Breast epithelium (tissue), 4 donors: ENCODE measurements at places on chromosomes 1 and 21.

GRCh38 chr1:222275001-222275728, 272.7 kb downstream of the HHIPL2 start:
- DNase-seq = no peak

DNA sequence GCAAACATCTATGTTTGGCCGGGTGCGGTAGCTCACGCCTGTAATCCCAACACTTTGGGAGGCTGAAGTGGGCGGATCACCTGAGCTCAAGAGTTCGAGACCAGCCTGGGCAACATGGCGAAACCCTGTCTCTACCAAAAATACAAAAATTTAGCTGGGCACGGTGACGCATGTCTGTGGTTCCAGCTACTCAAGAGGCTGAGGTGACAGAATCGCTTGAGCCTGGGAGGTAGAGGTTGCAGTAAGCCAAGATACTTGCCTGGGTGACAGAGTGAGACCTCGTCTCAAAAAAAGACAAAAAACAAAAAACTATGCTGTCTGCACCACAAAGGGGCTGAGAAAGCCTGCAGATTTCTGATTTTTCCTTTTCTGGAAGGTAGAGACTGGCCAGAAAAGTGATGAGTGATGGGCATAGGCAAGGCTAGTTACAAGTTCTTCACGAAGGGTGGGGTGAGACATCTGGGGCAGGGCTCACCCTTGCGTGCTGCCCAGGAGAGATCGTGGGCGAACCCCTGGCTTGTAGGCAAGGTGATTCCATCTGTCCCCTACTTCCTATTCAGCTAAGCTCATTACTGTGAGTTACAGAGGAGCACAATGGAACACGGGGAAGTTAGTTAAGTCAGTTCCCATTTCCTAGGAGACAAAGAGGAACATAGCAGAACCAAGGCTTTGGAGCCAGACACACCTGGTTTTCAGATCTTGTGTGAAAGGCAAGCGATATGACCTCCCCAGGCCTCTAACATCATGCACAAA, 3.2 kb downstream of the SLC2A1 start:
- DNase-seq = no peak

DNA sequence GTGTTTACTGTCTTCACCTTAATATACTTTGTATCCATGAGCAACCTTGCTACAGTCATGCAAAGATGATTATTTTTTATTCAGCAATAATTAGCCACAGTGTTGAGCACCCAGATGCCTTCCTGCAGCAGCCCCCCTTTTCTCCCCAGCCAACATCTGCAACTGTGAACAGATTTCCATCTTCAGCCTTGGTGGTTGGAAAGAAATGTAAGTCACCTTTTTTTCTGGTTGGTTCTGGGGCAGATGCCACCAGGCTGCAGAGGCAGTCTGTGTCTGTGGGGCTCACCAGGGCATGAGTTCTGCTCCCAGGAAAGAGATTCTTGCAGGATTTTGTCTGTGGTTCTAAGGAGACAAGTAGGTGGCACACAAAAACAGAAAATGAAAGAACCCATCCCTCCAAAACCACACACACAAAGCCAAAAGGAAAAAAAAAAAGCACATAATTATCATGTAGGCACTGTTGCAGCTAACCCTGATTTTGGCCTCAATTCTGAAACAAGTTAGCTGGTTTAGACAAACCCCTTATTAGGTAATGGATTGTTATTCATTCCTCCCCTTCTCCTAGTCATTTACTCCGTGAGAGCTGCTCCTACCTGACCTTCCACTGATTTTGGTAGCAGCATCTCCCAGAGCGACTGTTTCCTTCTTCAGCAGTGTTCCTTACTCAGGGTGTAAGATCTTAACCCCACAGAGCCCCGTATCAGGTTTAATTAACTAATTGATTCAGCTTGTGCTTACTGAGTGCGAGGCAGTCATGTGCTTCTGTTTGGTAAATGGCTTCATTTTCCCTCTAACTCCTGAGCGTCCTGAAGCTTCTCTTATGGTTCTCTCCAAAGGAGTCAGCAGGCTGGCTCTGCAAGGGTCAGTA, 36.5 kb downstream of the GALNT2 start:
- DNase-seq = no peak

GRCh38 chr1:192877283-192877886, 68.5 kb downstream of the RGS2 start:
- no peak for DNase-seq

- no peak for DNase-seq
Measured at GRCh38 chr1:150151291-150152181, 1.8 kb downstream of the PLEKHO1 start.

DNA sequence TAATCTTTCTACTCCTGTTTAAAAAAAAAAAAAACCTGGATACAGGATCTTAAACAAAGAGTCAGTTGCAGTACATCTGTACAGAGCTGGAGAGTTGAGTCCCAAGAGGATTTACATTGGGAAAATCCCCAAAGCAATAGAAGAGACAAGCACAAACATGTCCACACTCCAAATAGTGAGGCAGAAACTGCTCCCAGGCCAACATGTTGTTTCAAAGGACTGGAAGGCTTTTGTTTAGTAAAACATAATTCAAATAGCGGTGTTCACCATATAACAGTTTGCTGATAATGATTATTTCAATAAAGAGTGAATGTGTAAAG, 425.4 kb downstream of the ADGRL2 start:
- DNase-seq = no peak

- DNase-seq = no peak
Measured at GRCh38 chr21:45470773-45471524, 66.0 kb downstream of the COL18A1 start.

GRCh38 chr1:40932006-40932405, 47.5 kb upstream of the CTPS1 start:
- DNase-seq = no peak
